ENCODE measurements at places on chromosomes 7 and 10. TPM values are rescaled to one million over a fixed set of nuclear protein-coding genes. Genes with fewer than 3 reads are reported as not detected.

Gene FFAR4
- not detected for total RNA-seq

Gene SAMD9
- total RNA-seq, result 8.0 TPM

Gene OR2A1
- not detected for total RNA-seq

Gene INPP5A
- total RNA-seq, result 62.9 TPM

Gene PFKFB3
- 46.2 TPM for total RNA-seq

Gene DGKB
- total RNA-seq, result 1.5 TPM

Gene TRIL
- total RNA-seq, result 8.2 TPM

Gene CACNA2D1
- total RNA-seq, result 60.5 TPM
